ENCODE measurements at places on chromosomes 6 and 20. TPM values are rescaled to one million over a fixed set of nuclear protein-coding genes. Genes with fewer than 3 reads are reported as not detected.

Gene TRIM38
- 69.2 TPM for total RNA-seq

Gene ETV7
- total RNA-seq, result 2.6 TPM

Gene ULBP3
- total RNA-seq, result 1.1 TPM

Gene PBOV1
- total RNA-seq, result not detected

Gene ZBTB12
- 3.0 TPM for total RNA-seq

Gene ID4
- not detected for total RNA-seq

Gene HCRTR2
- total RNA-seq, result not detected

Gene ACSS2
- total RNA-seq, result 42.0 TPM

Gene BICRAL
- 19.3 TPM for total RNA-seq

Gene OR2H2
- not detected for total RNA-seq

Gene ARMC12
- 1.8 TPM for total RNA-seq

Gene TFAP2D
- total RNA-seq, result not detected

Gene PROKR2
- not detected for total RNA-seq

Gene TCP11
- total RNA-seq, result not detected

Gene ZNF391
- 2.7 TPM for total RNA-seq

Gene PHIP
- total RNA-seq, result 28.7 TPM

Gene FAM217A
- not detected for total RNA-seq

Gene C6orf15
- total RNA-seq, result not detected

Gene IL17F
- 3,317 TPM for total RNA-seq

Gene XKR7
- 0.04 TPM for total RNA-seq

Gene HCK
- total RNA-seq, result 0.15 TPM

Gene LST1
- total RNA-seq, result 8.1 TPM

Gene IL17A
- 45.4 TPM for total RNA-seq

Gene ARFRP1
- total RNA-seq, result 43.8 TPM

Gene DLL1
- total RNA-seq, result 0.11 TPM

Gene BTN2A1
- total RNA-seq, result 36.3 TPM

Gene ZNF311
- 0.35 TPM for total RNA-seq

Gene FOXQ1
- total RNA-seq, result not detected

Gene SYS1
- total RNA-seq, result 29.9 TPM

Gene RAB44
- total RNA-seq, result 0.32 TPM

All from activated T-helper 17 cell treated with anti-CD3 and anti-CD28 coated beads, Interleukin-2, amount 50 U/mL, for 72 hours (primary cell).